ENCODE measurements at places on chromosomes 11 and 22.

GRCh38 chr11:61129639-61130523 is 27.6 kb downstream of the CD5 start:
- no peak for DNase-seq

DNA sequence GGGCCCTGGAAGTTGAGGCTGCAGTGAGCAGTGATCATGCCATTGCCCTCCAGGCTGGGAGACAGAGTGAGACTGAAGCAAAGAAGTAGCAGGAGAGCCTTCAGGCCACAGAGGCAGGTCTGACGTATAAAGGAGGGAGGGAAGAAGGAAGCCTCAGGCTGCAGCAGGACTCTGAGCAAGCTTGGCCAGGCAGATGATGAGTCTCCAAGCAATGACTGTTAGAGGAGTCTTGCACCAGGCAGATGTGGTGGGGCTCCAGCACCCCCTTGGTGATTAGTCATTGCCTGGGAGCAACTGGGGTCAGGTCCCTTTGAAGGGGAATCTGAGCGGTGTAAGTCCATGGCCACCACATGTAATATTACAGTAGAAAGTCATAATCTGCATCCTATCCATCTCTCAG is 36.6 kb upstream of the NFAM1 start:
- no peak for DNase-seq

GRCh38 chr11:48052183-48053044 is 72.1 kb downstream of the PTPRJ start:
- DNase-seq = no peak

DNA sequence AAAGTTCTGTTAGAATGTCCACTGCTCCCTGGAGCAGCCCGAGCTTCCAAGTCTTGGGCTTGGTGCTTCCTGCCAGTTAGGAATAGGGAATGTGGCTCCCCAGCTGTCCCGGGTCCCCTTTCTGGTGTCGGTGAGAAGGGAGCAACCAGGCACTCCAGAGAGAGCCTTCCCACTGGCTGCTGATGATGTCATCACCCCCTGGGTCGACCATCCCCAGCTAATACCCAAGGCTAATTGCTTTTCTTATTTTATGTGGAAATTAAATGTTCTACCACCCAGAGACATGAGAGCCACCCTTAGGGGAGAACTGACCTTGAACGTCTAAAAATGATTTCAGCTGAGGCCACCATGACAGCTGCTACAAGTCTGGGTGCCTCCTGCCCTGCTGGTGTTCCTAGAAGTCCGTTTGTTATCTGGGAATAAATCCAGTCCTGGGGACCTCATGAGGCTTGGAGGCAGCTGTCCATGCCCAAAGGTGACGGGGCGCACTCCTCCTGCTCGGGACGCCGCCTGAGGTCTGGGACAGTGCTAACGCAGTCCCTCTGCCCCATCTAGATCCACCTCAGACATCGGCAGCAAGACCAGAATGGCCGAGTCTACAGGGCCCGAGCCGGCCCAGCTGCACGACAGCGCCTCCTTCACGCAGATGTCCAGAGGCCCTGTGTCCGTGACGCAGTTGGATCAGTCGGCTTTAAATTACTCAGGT is 42.3 kb downstream of the C11orf91 start:
- DNase-seq = no peak

- no peak for DNase-seq
These were observed 2.8 kb downstream of the DUSP8 start for GRCh38 chr11:1569251-1569780.

DNA sequence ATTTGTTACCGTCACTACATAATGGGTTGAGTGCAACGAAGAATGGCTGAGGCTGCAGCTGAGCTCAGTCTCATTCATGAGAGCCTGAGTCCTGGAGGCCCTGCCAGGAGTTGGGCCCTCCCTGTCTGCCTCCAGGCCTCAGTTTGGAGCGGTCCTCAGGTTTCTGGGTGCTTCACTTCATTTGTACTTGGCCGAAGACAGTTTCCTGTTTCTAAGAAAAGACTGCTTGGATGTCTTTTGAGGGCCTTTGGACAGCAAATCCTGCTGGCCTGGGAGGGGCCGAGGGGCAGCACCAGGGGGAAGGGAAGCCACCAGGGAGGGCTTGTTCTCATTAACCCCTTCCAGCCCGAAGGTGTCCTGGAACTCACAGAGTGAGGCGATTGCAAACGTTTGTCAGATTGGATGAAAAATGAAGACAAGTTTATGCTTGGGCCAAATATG is 163.1 kb downstream of the ETS1 start:
- no peak for DNase-seq

DNA sequence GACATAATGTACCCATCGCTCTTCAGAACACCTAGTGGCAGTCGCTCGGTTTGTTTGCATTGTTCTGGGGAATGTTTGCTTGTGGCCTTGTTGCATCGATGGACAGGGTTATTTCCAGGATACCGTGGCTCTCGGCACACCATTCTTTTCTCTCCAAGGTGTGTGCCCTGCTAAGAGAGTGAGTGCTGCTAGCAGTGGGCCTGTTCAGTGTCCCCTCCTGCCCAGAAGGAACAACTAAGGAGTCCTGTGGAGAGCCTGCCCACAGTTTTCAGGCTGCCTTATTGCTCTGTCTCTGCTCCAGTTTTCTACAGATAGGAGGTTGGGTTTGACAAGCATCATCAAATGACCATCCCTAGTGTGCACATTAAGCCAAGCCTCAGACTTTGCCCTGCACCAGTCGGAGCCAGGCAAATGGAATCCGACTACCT is 1.4 kb downstream of the CRY2 start:
- no peak for DNase-seq

DNA sequence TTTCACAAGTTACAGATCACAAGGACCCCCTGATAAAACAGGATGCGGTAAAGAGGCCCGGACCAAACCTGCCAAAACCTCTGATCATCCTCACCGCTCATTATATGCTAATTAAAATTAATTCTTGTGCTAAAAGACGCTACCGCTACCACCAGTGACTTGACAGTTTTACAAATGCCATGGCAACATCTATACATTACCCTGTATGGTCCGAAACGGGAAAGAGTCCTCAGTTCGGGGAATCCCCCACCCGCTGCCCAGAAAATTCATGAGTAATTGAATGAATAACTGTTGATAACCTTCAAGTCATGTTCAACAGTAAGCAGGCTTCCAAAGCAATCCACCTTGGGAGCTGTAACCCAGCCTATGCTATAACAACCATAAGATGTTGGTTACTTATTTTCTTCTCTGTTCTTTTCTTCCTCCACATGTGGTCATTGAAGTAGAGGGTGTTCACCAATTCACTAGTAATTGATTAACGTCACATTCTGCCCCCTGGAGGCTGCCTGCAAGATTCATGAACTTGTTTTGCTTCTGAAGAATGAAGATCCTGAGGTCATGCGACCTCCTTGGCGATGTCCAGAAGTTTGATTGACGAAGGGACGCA is 20.6 kb downstream of the APOBEC3H start:
- DNase-seq = peak; percentile 71

DNA sequence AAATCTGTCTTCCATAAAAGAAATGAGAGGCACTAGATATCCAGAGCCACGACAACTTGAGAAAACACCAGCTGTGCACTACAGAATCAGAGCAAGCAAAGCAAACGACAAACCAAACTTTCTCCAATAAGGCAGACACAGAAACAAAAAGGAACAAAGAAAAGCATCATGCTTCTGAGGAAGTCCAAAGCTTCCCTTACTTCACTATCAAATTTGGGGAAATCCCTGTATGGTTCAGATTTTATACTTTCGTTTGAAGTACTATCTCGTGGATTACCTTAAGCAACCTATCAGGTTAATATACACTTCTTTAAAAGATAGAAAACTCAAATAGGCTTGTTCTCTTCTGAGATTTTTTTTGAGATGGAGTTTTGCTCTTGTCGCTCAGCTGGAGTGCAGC is 27.7 kb downstream of the ALG9 start:
- no peak for DNase-seq
